Activated CD4-positive, CD25-positive, alpha-beta regulatory T cell treated with anti-CD3 and anti-CD28 coated beads, Interleukin-2, amount 50 U/mL, for 16 hours (primary cell): ENCODE measurements at places on chromosomes 4 and X.

- no peak for DNase-seq
Measured at GRCh38 chrX:102784550-102784949, 64.0 kb downstream of the GPRASP3 start.

- no peak for DNase-seq
Measured at GRCh38 chr4:12447451-12447850, 1018.8 kb upstream of the HS3ST1 start.

GRCh38 chr4:80071604-80072227 is 1.3 kb downstream of the ANTXR2 start:
- no peak for DNase-seq

DNA sequence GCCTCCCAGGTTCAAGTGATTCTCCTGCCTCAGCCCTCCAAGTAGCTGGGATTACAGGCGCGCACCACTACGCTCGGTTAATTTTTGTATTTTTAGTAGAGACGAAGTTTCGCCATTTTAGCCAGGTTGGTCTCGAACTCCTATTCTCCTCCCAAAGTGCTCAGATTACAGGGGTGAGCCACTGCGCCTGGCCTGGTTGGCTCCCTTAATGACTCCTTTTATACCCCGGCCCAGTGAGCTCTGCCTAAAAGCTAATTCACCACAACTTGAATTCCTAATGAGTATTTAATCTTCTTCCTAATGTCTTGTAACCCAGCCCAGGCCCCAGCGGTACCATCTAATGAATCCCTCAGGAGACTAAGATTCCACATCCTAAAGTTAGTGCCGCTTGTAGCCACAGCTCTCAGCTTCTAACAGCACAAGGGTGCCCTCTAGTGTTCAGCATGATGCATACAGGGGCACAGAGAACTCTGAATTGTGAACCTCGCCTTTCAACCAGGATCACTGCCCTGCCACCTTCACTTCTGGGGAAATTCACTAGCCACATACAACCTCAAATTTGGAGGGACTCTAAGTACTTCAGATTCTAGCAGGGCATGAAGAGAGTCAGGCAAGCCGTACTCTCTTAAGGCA is 89.5 kb downstream of the OR13H1 start:
- DNase-seq, result peak; percentile 2
